ENCODE measurements at places on chromosomes 16 and 17.

DNA sequence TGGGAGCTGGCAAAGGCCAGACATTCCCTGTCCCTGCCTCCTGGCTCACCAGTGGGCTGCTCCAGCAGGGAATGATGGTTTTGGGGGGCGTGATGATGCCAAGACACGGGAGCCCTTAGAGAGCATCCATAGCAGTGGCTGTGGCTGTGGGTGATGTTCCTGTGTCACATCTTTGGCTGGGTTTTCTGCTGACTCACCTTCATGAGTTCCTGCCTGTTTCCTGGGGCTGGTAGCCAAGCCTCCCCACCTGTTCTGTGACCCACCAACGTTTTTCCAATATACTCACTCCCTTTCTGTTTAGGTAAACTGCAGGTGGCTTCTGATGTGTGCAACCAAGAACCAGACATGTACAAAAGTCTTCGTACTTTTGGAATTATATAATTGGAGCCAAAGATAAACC, 16.5 kb upstream of the NF1 start:
- no peak for DNase-seq

- no peak for DNase-seq
Measured at GRCh38 chr16:49009204-49009603, 272.4 kb downstream of the CBLN1 start.

DNA sequence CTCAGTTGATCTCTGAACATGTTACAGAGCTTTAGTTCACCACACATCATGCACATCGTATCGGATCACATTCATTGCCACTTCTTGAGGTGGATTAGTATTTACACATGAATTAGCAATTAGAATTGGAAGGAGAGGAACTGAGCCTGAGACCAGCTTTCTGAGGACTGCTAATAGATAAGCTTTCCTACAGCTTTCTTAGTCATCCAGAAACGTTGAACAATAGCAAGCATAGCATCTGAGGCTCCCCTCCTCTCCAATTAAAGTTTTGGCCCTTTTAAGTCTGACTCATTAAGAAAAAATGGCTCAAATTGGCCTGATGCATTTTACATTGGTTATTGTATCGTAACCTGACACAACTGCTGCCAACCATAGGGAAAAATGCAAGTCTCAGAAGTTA, 1130.4 kb downstream of the CDH8 start:
- DNase-seq: no peak

GRCh38 chr17:44375196-44376017, 11.8 kb upstream of the FAM171A2 start:
- DNase-seq: no peak

Measured in mesothelial cell of epicardium (in vitro differentiated cells).